ENCODE measurements at places on chromosomes 11 and 22.
A peak's percentile ranks its signal among the peaks of the same experiment; 100 is the strongest.

DNA sequence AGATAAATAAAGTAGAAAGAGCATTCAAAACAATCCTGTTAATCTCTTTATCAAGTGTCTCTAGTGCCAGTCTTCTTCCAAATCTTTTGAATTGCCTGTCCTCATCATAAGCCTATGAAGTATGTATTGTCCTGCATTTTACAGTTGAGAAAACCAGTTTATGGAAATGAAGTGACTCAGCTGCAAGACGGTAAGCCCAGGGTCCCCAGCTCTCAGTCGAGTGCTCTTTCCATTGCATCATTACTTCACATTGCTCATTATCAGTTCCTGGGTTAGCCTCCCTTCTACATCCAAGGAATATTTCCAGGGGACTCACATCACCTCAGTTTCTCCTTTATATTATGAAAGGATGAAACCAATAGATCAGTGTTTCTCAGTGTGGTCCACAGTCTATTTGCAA lies 9.1 kb upstream of the P4HA3 start:
- DNase-seq, result no peak

GRCh38 chr11:111819829-111820237 lies 51.5 kb downstream of the ALG9 start:
- peak; percentile 39 for DNase-seq

GRCh38 chr11:11306855-11307254 lies 46.2 kb downstream of the CSNK2A3 start:
- DNase-seq, result no peak

DNA sequence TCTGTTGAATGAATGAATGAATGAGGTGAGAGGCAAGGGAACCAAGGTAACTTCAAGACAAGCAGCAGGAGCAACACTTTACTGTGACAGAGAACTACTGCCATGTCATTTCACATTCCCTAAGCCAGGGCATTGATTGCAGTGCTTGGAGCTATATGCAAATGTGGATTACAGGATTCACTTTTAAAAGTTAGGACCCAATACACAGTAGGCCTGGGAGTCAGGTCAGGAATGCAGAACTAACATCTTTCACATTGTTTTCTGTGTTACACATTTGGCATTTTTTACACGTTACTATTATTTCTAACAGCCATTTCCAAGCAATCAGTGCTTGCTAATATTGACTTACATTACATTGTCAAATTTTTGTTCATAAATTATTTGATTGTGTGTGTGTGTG lies 26.2 kb upstream of the ME3 start:
- no peak for DNase-seq

DNA sequence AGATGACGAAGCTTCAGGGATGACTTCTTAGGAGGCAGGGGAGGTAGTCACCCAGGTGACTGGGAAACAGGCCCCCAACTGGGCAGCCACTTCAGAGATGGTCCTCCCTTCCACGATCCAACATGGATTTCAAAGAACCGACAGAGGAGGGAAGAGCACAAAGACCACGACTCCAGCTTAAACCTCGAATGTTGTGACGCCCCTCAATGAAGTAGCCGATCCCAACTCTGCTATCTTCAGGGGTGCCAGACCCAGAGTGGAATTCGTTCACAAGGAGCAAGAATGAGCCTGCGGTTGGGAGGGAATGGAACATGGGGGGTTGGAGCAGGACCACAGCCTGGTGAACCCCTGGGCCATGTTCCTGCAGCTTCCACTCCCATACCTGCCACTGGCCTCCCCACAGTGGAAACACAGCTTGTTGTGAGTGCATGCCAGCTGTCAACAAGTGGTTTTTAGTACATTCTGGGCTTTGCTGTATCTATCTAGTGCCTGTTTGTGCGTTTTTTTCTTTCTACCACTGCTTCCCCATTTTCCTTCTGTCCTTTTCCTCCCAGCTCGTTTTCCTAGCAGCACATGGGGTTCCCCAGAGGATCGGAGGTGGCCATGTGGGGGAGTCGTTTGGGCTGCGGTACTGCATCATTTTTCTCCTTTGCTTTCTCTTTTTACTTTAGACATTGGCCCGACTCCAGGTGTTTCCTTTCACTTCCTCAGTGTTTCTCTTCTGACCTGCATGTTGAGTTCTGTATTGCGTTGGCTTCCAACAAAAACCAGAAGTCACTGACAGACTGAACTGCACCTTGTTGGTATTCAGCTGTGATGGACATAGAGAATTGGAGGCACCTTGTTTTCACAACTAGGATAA lies 65.8 kb downstream of the MORC2 start:
- no peak for DNase-seq

GRCh38 chr11:12241971-12242672 lies 131.7 kb downstream of the MICAL2 start:
- peak; percentile 82 for DNase-seq

DNA sequence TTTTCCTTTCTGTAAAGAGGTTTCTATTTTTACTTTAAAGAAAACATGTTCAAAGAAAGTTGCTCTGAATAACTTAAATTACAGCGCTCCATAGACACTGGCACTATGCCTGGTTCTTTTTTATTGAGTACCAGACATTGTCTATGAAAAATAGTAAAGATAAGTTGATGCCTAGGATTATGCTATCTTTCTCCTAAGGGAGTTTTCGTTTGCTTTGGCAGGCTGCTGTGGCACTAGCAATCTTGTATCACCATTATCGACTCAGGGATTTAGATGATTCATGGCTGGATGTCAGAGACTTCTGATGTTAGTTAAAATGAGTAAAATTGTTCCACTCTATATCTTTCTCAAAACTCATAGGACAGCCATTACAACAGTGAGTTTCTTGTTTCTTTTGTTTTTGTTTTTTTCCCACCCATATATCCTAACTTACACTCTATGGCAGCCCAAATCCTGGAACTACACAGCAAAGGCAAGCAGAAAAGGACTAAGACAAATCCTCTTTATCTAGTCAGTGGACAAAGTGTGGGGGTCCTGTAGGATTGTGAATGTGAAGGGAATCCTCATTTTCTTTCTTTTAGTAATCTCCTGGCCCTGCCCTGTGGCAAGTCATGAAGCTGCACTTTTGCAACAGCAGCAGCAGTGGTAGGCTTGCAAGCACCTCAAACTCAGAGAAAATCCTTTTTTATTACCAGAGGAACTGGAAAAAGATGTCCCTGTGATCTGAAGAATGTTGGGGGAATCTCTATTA lies 20.7 kb downstream of the SLN start:
- DNase-seq, result no peak

- no peak for DNase-seq
These were observed 90.3 kb upstream of the SEZ6L start for GRCh38 chr22:26079009-26079408.

GRCh38 chr11:101327908-101328307 lies 198.3 kb upstream of the PGR start:
- DNase-seq, result no peak

- no peak for DNase-seq
These were observed 18.0 kb upstream of the TMEM135 start for GRCh38 chr11:87019613-87020271.

DNA sequence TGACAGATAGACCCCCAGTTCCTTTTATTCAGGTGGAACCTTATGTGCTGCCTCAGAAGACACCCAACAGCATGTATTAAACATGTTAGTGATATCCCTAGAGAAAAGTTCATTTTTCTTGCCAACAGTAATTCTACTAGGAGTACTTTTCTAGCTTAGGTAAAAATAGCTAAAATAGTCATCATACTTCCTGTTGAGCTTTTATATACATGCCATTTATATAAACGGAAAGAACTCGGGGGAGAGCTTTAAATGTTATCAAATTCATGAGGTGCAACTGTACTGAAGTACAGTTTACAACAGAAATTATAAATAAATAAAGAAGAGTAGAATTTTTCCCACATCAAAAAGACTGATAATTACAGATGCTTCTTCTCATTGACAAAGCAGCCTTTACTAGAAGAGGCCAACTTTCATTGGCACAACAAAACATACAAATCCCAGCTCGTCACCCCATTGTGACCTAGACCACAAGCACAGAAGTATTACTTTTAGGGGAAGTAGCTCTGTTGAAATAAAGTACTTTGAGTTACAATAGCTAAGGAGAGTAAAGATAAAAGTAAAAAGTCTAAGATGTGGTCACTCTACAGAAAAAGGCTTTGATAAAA lies 59.1 kb upstream of the POU2AF2 start:
- no peak for DNase-seq

DNA sequence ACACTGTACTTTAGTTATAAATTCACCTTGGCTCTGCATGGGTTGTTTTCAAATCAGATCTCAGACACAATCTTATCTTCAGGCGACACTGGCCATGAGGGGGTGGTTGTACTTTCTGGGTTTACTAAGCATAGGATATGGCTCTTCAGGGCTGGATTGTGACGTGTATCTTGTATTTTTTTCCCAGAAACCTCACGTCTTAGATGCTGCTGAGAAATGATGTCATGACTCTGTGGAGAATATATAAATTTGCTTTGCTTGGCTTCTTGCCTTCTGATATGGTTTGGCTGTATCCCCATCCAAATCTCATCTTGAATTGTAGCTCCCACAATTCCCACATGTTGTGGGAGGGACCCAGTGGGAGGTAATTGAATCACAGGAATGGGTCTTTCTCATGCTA lies 82.8 kb upstream of the VSTM5 start:
- no peak for DNase-seq

GRCh38 chr11:131412061-131412460 lies 41.6 kb downstream of the NTM start:
- no peak for DNase-seq

DNA sequence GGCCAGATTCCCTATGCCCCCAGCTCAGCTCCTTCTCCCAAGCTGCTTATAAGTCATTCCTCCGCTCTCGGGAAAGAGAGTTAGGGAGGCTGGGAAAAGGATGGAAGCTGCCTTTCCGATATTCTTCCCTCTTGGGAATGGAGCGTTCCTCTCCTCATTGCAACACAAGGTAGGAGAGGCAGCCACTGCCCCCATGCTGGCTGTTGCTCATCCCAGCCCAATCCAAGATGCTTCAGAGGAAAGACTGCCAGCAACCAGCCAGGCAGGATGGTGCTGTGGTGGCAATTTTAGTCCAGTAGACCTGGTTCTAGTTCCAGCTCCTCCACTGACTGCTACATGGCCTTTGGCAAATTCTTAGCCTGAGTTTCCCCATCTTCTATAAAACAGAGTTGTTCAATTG lies 13.7 kb upstream of the C11orf96 start:
- no peak for DNase-seq

DNA sequence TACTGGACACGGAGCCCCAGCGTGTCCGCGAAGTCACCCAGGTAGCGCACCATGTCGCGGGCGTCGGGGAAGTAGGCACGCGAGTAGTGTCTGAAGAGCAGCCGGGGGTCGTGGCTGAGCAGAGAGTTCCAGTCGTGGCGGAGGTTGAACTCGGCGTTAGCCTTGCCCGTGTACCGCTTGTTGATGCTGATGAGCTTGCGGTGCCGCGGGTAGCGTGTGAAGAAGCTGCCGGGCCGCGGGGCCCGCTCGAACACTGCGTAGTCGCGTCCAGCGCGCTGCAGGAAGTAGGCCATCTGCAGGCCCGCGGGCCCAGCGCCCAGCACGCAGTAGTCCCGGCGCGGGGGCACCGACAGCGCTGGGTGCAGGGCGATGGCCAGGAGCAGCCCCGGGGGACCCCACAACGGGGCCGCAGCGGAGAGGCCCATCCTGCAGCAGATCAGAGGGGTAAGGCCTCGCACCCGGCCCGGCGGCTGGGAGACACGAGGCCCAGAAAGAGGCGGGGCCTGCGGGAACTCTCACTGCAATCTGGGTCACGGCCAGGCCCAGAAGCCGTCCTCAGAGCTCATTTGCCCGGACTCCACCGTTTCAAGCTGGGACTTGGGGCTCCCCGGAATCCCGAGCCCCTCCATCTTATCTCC lies 723 bp downstream of the FOXRED2 start:
- no peak for DNase-seq

DNA sequence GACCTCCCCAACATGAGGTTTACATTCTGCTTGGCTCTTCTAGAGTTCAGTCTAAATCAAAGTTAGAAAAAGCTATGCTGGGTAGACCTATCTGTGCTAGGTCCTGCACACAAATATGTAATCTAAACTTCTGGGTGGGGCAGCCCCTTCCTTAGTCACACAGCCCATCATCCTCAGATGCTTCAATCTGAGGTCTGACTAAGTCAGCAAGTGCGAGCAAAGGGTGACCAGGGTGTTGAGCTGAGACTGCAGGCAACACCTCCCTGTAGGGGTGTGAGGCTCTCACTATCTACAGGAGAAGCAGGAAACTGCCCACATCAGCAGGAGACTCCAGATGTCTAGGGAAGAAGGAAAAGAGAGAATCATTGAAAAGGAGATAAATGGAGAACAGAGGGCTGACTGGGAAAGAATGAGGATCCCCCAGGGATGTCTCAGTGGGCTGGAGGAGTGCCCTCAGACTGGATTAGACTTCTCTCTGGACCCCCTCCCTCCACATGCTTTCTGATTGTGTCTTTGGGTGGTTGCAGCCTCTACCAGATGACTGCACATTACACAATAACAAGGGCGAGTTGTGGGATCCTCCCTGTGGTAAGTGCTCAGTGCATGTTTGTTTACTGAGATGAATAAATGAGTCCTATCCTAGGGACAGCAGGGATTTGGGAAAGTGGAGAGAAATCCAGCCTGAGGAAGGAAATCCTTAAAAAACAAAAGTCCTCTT lies 266.2 kb upstream of the PLET1 start:
- DNase-seq, result no peak

DNA sequence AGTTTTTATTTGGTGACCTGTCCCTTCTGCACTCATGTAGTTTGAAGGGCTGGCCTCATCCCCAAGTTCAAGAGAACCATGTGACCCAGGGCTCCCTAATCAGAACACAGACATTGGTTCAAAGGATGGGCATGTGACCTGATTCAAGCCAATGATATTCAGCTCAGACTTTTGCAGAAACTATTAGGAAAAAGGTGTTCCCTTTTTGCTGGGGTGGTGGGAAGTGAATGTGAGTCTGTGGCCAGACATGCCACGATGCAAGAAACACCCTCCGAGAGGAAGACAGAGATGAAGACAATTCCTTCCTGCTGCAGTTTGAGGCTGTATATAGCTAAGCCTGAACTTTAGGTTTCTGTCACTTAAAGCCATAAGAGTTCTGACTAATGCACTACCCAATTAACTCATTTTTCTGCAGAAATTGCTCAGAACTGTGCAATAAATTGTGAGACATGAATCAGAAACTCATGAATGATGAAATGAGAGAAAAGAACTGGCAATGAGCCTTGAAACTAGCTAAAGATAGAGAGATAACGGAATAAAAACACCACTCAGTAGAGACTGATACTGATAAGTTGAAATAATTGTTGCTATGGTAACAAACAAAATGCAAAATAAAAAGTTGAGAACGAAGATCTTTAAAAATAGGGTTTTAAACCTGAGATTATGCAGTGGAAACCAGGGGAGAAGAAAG lies 9.2 kb upstream of the MAPK1 start:
- no peak for DNase-seq

- no peak for DNase-seq
These were observed 19.6 kb downstream of the PRR14L start for GRCh38 chr22:31730344-31730711.
